ENCODE measurements at places on chromosomes 11 and 22.

DNA sequence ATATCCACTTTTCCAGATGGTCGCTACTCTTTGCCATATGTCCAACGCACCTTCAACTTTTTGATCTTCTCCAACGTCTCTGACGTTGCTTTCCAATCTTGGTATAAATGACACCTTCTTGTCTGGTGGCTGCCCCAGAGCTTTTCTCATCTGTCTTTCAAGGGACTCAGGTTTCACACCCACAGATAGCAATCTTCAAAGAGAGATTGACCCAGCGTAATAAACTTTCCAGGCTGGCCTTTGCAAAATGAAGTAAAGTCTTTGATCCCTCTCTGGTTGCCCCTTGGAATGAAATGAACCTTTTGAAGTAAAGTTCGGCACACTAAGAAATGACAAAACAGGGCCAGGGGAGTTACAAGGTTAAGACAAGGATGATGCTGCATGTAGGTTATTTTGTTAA lies 138.4 kb upstream of the BDNF start:
- no peaks in the 10 kb centered on the region for H3K36me3 ChIP-seq
- peaks cover 12% of the 10 kb centered on the region for H3K27me3 ChIP-seq
- DNase-seq, result no peak
- no peaks in the 10 kb centered on the region for H3K4me1 ChIP-seq

DNA sequence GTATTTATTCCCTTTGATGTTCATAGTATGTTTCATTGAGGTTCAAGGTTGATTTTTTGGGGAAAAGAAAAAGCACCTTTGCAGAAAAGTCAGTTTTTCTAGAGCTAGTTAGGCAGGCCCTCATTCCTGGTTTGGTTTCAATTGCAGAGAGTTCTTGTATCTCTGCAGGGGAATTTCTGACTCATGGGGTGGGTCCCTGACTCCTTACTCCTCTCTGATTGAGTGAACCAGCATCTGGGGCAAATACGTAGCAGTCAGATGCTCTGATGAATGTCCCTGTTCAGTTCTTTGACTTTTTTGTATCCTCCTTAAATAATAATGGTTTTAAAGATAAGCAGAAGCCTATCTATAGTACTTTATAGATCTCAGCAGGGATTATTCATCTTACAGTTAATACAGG lies 7.7 kb upstream of the NCR3LG1 start:
- H3K4me1 ChIP-seq, result no peaks in the 10 kb centered on the region
- H3K36me3 ChIP-seq, result no peaks in the 10 kb centered on the region
- no peak overlapping the region for H3K27ac ChIP-seq
- DNase-seq, result no peak
- no peaks in the 10 kb centered on the region for H3K27me3 ChIP-seq
- no peak overlapping the region for H3K4me3 ChIP-seq

DNA sequence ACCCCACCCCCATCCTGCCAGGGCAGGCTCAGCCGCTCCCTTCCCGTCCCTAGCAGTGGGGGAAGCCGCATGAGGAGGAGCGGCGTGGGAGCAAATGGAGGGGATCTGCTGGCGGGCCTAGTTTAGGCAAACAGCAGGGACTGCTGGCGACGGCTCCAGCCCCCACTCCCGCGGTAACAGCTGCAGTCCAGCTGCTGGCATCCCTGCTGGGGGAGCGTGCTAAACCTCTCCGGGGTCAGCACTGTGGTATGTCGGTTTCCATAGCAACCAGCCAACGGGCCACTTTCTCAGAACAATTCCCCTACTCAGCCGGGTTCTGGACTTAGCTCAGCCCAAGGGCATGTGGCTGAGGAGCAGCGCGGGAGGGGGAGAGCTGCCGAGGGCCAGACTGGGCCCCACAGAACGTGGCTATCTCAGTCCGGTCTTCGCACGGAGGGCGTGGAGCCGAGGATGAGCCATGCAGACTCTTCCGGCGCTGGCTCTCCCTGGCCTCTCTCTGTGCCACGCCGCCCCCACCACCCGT lies 98.8 kb downstream of the PKNOX2 start:
- H3K4me1 ChIP-seq, result peaks cover 2% of the 10 kb centered on the region
- H3K27me3 ChIP-seq, result peaks cover 96% of the 10 kb centered on the region
- H3K4me3 ChIP-seq, result no peak overlapping the region
- no peak overlapping the region for H3K27ac ChIP-seq
- no peak for DNase-seq

- H3K4me1 ChIP-seq, result peaks cover 38% of the 10 kb centered on the region
- DNase-seq, result no peak
- no peak overlapping the region for H3K4me3 ChIP-seq
- H3K27ac ChIP-seq, result peak overlapping the region; percentile 21
- H3K36me3 ChIP-seq, result peaks cover 12% of the 10 kb centered on the region
These were observed 17.7 kb upstream of the SYTL2 start for GRCh38 chr11:85828640-85828978.

GRCh38 chr11:132024587-132025295 lies 654.3 kb downstream of the NTM start:
- H3K27ac ChIP-seq, result no peak overlapping the region
- H3K27me3 ChIP-seq, result peaks cover 6% of the 10 kb centered on the region
- no peak overlapping the region for H3K4me3 ChIP-seq
- no peak for DNase-seq
- H3K36me3 ChIP-seq, result no peaks in the 10 kb centered on the region

- peaks cover 75% of the 10 kb centered on the region for H3K4me1 ChIP-seq
- no peak for DNase-seq
- H3K4me3 ChIP-seq, result peak overlapping the region; percentile 70
- H3K27me3 ChIP-seq, result no peaks in the 10 kb centered on the region
These were observed 10.7 kb downstream of the CD6 start for GRCh38 chr11:60982184-60982583.

GRCh38 chr11:63032457-63032856 lies 16.8 kb upstream of the SLC22A8 start:
- H3K27ac ChIP-seq, result no peak overlapping the region
- H3K4me1 ChIP-seq, result peaks cover 4% of the 10 kb centered on the region

- H3K36me3 ChIP-seq, result no peaks in the 10 kb centered on the region
- no peak overlapping the region for H3K27ac ChIP-seq
- H3K4me1 ChIP-seq, result peaks cover 24% of the 10 kb centered on the region
- no peaks in the 10 kb centered on the region for H3K27me3 ChIP-seq
- DNase-seq, result no peak
- no peak overlapping the region for H3K4me3 ChIP-seq
These were observed 85.5 kb upstream of the WNT11 start for GRCh38 chr11:76291576-76292526.

GRCh38 chr11:48088682-48089050 lies 108.3 kb downstream of the PTPRJ start:
- H3K27ac ChIP-seq, result no peak overlapping the region
- H3K4me1 ChIP-seq, result peaks cover 29% of the 10 kb centered on the region
- H3K27me3 ChIP-seq, result no peaks in the 10 kb centered on the region
- H3K4me3 ChIP-seq, result no peak overlapping the region
- peaks cover 4% of the 10 kb centered on the region for H3K36me3 ChIP-seq

- H3K27me3 ChIP-seq, result no peaks in the 10 kb centered on the region
- peaks cover 38% of the 10 kb centered on the region for H3K4me1 ChIP-seq
- no peak for DNase-seq
These were observed 2.7 kb downstream of the PITPNM1 start for GRCh38 chr11:67502328-67502979.

- H3K27ac ChIP-seq, result no peak overlapping the region
- H3K36me3 ChIP-seq, result peaks cover 9% of the 10 kb centered on the region
- peak overlapping the region; percentile 65 for H3K4me3 ChIP-seq
- peak; percentile 61 for DNase-seq
- no peaks in the 10 kb centered on the region for H3K27me3 ChIP-seq
These were observed 30.4 kb downstream of the RTN4R start for GRCh38 chr22:20237480-20238440.

GRCh38 chr11:107282195-107282594 lies 175.4 kb downstream of the CWF19L2 start:
- H3K27me3 ChIP-seq, result no peaks in the 10 kb centered on the region
- no peaks in the 10 kb centered on the region for H3K36me3 ChIP-seq
- H3K4me3 ChIP-seq, result no peak overlapping the region
- DNase-seq, result no peak
- no peak overlapping the region for H3K27ac ChIP-seq
- H3K4me1 ChIP-seq, result no peaks in the 10 kb centered on the region

DNA sequence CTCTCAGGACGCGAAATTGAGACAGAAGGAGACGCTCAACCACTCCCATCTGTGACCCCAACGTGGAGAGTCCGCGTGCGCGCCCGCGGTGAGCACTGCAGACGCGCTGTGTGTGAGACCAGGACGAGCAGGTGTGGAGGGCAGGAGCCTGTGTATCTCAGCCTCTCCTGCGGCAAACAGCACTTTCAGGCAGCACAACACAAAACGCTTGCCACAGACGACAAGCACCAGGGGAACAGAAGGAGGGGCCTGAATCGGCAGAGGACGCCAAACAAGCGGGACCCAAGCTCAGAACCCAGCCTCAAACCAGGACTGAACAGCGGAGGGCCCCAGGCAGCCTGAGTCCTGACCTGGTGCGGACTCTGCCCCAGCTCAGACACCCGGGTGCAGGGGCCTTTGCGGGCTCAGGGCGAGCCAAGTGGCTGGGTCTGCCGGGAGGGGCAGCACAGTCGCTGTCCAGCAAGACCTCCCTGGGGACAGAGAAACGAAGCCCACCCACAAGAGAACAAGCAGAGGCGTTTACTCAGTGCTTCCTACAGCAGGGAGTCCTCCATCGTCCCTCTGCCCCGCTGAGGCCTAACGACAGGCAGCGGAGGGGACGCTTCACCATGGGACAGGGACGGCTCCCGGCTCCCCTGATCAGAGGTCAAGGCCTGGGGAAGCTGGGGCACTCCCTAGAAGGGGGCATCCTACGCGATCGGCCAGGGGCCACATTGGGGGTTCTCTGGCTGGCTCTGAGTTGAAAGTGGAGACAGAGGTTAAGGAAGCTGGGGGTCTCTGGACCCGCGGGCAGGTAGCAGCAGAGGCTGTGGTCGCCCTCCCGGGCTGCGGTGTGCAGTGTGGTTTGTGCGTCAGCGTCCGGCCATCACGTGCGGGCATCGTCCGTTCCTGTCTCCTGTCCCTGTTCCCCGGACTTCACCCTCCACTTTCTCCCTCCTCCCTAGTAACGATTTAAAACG lies 560.8 kb downstream of the BRD1 start:
- no peaks in the 10 kb centered on the region for H3K4me1 ChIP-seq
- DNase-seq, result no peak
- no peak overlapping the region for H3K4me3 ChIP-seq
- no peak overlapping the region for H3K27ac ChIP-seq

DNA sequence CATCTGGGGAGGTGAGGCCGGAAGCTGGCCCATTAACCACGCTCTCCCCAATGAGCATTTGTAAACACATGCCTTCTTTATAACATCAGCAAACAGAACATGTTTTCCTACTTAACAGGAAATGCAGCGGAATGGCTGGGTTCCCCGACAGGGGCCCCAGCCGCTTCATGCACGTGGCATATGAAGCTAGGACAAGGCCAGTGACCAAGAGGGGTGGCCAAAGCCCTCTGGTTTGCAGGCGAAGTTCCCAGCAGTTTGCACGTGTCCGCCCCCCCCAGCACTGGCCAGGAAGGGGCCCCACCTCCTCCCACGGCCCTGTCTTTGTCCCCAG lies 38.7 kb upstream of the LINC01488 start:
- DNase-seq, result no peak
- H3K4me1 ChIP-seq, result peaks cover 6% of the 10 kb centered on the region
- no peaks in the 10 kb centered on the region for H3K36me3 ChIP-seq
- peaks cover 10% of the 10 kb centered on the region for H3K27me3 ChIP-seq

DNA sequence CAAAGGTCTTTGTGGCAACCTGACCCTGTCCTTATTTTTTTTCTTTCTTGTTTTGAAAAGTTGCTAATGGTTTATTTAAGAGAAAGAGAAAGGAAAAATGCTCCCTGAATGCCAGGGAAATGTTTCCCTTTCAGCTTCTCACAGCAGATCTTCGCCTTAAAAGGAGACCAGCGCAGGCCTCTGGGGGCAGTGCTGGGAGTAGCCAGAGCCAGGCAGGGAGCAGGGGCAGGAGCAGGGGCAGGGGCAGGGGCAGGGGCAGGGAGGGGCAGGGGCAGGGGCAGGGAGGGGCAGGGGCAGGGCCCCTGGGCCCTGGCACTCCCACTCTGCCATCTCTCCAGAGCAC lies 5.1 kb downstream of the MOB2 start:
- no peaks in the 10 kb centered on the region for H3K27me3 ChIP-seq
- H3K36me3 ChIP-seq, result peaks cover 34% of the 10 kb centered on the region
- H3K27ac ChIP-seq, result no peak overlapping the region
- no peak for DNase-seq

GRCh38 chr11:121071846-121072450 lies 29.1 kb upstream of the TECTA start:
- H3K36me3 ChIP-seq, result peaks cover 5% of the 10 kb centered on the region
- no peak for DNase-seq
- no peaks in the 10 kb centered on the region for H3K27me3 ChIP-seq

DNA sequence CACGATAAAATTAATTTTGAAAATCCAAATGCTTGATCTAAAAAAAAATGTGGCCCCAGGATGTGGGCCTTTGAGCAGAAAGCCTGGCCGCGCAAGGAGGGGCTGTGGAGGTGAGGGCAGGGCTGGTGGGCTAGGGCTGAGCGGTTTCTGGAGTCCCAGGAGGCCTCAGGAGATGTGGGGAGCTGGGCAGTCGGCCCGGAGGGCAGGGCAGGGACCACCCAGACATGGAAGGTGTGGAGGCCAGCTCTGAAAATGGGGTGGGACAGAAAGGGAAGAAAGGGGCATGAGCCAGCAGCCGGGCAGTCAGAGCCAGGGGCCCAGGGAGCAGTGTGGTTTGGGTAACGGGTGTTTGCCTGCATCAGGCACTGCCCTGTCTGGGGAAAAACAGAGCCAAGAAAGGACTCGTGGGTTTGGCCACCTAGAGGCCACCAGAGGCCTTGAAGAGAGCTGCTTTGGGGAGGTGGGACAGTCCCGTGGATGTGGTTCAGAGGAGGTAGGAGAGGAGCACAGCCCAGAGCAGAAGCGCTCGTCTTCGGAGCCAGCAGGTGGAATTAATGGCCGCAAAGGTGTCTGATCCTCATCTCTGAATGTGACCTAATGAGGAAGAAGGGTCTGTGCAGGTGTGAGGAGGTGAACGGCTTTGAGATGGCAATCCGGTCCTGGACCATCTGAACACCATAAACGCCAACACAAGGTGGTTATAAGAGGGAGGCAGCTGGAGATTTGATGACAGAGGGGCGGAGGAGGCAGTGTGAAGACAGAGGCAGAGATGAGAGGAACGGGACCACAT lies 50.2 kb downstream of the IGF2 start:
- peaks cover 5% of the 10 kb centered on the region for H3K4me1 ChIP-seq
- H3K36me3 ChIP-seq, result no peaks in the 10 kb centered on the region
- DNase-seq, result no peak
- H3K27ac ChIP-seq, result no peak overlapping the region
- H3K4me3 ChIP-seq, result no peak overlapping the region

DNA sequence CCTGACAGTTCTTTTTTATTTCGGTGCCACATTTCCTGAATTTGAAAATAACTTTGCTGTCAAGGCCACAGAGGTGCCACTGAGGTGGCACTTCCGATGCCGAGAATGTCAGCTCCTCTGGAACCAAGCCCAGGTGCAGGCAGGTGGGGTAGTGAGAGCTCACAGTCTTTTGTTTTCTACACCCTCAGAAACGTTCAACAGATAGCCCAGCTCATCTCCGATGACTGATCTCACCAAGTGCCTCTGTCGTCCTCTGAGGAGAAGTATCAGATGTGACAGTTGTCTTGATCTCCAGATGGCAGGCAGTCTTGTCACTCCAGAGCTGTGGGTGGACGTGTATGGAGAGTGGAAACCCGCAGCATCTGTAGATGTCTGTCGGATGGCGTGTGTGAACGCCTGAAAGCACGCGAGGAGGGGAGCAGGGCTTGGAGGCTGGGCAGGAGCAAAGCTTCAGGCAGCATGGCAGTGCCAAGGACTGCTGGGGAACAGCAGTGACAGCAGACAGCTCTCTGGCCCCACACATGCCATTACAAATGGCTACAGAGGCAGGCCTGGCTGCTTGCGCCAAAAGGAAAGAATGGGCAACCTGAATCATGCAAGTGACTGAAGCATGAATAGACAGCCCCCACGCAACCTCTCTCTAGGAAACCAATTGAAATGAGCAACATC lies 877.0 kb downstream of the OPCML start:
- H3K4me1 ChIP-seq, result no peaks in the 10 kb centered on the region
- H3K36me3 ChIP-seq, result peaks cover 3% of the 10 kb centered on the region
- no peak overlapping the region for H3K4me3 ChIP-seq
- H3K27ac ChIP-seq, result no peak overlapping the region
- DNase-seq, result no peak
- peaks cover 7% of the 10 kb centered on the region for H3K27me3 ChIP-seq

All from effector memory CD8-positive, alpha-beta T cell (primary cell).